ENCODE measurements at places on chromosomes 7 and 10.

DNA sequence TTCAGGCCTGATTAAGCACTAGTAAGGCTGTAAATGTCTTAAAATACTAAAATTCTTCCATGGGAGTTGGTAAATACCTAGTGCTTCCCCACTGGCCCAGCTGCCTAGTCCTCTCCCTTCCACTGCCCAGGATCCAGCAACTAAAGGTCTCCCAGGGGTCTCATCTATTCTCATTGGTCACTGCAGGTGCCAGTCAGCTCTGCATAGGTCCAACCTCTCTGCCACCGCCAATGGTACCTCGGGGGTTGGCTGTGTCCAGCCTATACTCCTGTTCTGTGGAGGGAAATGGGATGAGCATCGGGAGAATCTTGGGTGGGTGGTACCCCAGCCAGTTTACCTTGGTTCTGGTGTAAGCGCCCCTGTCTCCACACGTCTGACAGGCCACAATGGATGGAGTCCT is 6.1 kb upstream of the CREB5 start:
- DNase-seq: no peak

- DNase-seq: peak; percentile 52
Measured at GRCh38 chr10:119378737-119379067, 163.8 kb downstream of the RGS10 start.

DNA sequence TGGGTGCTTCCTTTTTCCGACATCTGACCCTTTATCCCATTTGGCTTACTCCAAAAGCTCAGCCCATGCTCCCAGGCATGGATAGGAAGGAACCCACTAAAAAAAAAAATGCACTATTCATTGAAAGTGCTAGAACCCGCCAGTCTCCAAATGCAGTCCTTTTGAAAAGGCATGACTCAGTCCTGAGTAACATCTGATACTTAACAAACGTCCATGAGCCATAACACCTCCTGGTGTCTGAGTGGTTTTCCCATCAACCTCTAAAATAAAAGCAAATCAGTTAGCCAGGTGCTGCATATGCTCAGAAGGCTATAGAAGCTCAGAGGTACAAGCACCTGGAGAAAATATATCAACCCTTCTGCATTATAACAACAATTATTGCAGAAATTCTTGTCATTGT is 45.0 kb upstream of the CACUL1 start:
- DNase-seq: no peak

DNA sequence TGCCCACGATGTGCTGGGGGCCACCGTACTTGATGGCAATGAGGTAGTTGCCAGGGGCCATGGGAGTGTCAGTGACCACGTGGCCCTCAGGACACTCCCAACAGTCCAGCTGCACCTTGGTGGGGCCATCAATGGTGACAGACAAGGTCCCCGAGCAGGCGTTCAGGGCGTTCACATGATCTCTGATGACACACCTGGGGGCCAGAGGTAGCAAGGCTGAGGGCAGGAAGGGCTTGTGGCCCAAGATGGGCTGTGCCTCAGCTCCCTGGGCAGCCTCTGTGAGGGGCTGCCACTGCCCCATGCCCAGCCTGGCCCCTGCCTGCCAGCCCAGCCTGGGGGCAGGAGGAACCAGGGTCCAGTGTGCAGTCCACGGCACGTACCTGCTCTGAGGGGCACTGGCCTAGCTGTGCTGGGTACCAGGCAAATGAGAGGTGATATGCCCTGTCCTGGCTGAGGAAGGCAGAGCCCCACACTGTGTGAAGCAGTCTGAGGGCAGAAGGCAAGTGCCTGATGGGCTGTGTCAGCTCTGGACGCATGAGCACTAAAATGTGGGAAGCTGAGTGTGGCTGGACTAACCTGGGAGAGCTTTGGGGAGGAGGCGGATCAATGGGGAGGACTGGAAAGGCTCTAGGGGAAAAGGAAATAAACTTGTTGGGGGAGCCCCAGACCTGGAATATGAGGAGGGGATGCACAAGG is 3.5 kb upstream of the KCP start:
- DNase-seq: no peak

GRCh38 chr10:80829562-80829961 is 291.9 kb downstream of the SH2D4B start:
- no peak for DNase-seq

DNA sequence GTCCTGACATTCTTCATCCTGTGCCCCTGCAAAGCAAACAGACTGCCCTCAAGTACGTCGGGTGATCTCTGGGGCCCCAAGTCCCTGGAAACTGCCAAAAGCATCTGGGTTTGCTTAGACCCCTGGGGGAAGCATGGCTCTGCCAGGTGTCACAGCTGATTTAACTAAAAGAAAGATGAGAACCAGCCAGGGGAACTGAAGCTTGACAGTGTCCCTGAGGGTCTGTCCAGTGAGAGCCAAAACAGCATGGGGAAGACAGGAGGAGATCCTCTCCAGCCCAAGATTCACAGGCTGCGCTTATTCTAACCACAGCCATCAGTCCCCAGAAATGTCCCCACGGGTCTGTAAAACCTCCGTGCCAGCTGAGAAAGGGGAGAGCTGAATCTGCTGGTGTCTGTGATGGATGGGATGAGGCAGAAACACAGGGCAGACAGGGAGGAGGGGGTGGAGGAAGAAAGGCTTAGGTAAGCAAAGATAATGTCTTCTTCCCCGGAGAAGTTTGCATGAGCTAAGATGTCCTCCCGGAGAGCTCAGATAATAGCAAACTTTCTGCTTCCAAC is 21.3 kb downstream of the CCDC3 start:
- no peak for DNase-seq

DNA sequence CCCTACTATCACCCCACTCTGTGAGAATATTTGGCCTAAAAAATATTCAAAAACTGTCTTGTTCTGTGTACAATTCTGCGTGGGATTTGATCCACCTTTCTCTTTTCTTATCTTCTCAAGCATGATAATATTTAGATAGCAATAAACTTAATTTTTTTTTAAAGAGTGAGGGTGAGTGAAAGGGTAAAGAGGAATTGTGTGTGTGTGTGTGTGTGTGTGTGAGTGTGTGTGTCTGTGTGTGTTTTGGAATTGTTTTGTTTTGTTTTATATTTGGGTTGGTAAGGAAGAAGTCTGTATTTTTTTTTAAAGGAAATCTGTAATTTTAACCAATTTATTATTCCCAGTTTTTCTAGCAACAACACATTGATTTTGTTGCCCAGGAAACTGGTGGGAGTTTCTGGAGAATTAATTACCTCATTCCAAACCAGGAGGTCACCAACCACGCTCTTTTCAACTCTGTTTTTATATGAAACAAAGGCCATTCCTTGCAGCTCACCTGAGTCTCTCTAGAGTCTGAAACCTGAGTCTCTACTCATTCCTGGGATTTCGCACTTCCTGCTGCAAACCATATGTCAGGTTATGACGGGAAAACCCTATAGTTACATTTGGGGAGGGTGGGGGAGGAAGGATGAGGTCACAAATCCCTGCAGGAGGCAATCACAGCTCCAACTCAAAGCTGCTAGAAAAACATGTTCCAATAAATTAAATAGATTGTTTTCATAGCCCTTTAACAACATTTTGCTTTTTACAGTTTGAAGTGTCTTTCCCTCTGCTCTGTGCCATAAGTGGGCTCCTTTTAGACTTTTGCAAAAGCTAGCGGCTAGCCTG is 38.1 kb upstream of the XPNPEP1 start:
- DNase-seq: peak; percentile 20

DNA sequence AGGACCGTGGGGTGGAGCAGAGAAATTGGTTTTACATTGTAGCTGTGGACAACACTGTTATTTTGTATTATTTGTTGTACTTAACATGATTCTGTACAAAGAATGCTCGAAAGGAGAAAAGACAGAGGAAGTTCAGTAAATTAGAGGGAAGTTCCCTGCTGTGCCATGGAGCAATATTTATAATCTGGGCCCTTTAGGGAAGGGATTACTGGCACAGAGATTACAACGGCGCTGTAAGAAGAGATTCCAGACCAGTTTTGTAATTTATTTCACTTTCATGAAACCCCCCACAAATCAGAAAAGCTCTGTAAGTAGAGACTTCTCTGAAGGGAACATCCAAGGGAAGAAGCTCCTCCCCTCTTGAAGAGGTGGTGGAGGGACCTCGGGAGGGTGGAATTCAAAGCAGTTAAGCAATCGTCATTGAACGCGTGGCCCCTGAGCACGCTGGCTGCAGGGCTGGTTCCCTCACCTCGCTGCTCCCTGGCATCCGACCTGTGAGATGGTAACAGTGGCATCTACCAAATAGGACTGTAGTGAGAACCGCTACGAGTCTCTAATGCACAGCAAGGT is 113.5 kb downstream of the KLF6 start:
- no peak for DNase-seq

DNA sequence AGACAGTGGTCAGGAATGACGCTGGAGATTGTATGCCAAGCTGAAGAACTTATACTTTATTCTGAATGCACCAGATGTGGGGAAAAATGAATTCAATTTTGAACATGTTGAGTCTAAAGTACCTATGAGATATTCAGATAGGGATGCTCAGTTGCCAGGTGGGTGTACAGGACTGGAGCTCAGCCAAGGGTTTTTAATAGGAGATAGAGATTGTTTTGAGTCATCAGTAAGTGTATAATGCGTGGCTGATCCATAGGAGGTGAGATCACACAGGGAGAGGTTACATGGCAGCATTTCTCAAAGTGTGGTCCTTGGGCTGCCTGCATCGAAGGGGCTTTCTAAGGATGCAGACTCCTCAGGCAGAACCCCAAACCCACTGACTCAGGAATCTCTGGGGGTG is 6.8 kb upstream of the HIPK2 start:
- no peak for DNase-seq
